ENCODE measurements at places on chromosomes 12 and 14.

DNA sequence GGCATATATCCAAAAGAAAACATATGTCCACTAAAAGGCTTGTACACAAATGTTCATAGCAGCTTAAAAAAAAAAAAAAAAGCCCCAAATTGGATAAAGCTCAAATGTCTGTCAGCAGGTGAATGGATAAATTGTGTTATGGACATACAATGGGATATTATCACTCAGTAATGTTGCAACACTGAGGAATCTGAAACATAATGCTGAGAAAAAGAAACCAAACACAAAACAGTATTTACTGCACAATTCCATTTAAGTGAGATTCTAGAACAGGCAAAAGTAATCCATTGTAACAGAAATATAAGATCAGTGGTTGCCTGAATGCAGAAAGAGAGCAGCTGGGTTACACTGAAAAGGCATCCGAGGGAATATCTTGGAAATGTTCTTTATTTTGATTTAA is 117.9 kb downstream of the SLC15A5 start:
- no peak for DNase-seq

- no peak for DNase-seq
Measured at GRCh38 chr12:9649532-9649940, 20.0 kb upstream of the CLEC2D start.

- no peak for DNase-seq
Measured at GRCh38 chr12:828726-829395, 76.5 kb downstream of the WNK1 start.

GRCh38 chr12:116336542-116337065 is 59.1 kb upstream of the MED13L start:
- no peak for DNase-seq

- DNase-seq = no peak
Measured at GRCh38 chr12:12447837-12448236, 91.0 kb downstream of the BORCS5 start.

GRCh38 chr12:131910302-131911027 is 16.0 kb downstream of the ULK1 start:
- no peak for DNase-seq

GRCh38 chr14:61043506-61043905 is 62.5 kb downstream of the SLC38A6 start:
- no peak for DNase-seq

GRCh38 chr14:32074887-32075572 is 2.1 kb upstream of the ARHGAP5 start:
- no peak for DNase-seq

GRCh38 chr12:54286042-54287030 is 5.8 kb downstream of the HNRNPA1 start:
- no peak for DNase-seq

GRCh38 chr12:100687686-100688085 is 106.9 kb upstream of the ANO4 start:
- DNase-seq = no peak

DNA sequence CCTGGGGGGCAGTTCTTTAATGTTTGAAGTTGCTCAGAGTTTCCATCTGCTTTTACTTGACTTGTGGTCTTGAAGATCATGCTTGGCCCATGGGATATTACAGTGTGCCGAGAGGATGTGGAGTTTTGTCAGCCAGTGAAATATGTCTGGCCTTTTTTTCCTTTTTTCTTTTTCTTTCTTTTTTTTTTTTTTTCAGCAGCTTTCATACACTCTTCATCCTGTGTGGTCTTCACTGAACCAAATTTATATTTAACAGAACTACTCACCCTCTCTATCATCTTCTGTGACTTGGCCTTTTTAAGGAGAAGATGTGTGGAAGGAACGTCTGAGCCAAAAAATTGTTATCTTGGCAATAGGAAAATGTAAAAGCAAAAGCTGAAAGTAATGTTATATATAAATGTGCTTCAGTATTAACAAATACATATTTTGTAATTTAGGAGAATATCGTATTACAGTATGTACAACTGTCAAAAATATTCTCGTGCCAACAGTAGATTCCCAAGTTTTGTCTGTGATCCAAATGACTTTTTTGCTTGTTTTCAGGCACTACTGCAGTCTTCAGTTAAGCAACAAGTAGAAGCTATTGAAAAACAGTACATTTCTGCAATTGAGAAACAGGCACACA is 200.6 kb downstream of the CCDC91 start:
- DNase-seq = no peak

GRCh38 chr12:52369211-52369610 is 1.9 kb upstream of the KRT85 start:
- no peak for DNase-seq

DNA sequence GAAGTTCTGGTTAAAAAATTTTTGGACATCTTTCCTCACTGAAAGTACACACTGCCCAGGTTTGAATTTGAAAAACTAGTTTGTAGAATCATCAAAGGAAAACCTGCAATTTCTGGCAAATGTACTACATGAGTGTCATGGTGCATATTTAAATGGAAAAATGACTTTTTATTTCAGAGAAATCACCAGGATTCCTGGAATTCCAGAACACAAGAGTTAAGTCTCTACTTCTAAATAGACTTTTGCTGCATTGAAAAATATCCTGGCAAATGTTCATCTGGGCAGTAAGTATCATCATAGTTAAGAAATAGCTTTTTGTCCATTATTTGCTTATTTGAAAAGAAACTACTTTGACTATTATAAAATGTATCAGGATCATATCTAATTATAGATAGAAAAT is 275.1 kb downstream of the PRKD1 start:
- DNase-seq = no peak

- no peak for DNase-seq
Measured at GRCh38 chr14:21026274-21026987, 1.6 kb upstream of the NDRG2 start.

DNA sequence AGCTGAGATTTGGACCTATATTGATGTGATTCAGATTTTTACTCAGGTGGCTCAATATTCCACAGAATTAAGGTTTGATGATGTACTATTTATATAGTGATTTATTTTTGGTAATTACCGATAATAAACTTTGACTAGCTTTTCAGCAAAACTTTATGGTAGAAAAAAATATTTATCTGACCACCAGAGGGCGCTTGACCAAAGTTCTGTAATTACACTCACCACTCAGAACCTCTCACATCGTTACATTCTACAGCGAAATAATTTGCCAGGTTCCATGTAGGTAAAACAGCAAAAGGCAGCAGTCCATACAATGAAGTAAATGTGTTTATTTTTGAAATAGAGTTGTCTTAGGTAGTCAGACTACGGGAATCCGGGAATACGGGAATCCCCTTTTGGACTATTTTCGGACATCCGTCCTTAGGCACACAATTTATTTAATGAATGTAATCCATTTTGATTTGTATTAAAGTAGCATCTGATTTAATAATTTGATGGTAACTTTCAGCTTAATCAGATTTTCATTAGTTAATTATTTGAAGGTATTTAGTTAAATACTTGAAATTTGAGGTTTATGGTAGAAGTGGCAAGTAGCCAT is 143.0 kb upstream of the DDHD1 start:
- peak; percentile 18 for DNase-seq

GRCh38 chr14:21036751-21037150 is 2.1 kb upstream of the RNASE13 start:
- DNase-seq = no peak

DNA sequence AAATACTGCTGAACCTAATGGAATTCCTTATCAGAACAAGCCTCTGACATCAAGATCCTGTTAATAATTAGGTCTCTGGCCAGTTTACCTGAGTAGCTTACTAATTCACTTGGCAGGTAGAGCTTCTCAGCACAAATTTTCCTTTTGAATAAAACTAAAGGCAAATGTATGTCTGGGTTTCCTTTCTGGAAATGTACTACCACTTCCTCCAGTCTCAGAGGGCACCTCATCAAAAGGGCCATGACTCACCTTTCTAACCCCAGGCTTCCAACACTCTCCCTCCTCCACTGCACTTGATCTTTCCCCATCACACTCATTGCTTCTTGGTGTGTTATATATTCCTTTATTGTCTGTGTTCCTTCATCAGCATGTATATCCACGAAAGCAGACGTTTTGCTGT is 90.5 kb downstream of the SLC2A13 start:
- no peak for DNase-seq

GRCh38 chr14:52111583-52111982 is 42.7 kb upstream of the NID2 start:
- DNase-seq = no peak

GRCh38 chr12:86264451-86265328 is 8.5 kb upstream of the MGAT4C start:
- DNase-seq = no peak

DNA sequence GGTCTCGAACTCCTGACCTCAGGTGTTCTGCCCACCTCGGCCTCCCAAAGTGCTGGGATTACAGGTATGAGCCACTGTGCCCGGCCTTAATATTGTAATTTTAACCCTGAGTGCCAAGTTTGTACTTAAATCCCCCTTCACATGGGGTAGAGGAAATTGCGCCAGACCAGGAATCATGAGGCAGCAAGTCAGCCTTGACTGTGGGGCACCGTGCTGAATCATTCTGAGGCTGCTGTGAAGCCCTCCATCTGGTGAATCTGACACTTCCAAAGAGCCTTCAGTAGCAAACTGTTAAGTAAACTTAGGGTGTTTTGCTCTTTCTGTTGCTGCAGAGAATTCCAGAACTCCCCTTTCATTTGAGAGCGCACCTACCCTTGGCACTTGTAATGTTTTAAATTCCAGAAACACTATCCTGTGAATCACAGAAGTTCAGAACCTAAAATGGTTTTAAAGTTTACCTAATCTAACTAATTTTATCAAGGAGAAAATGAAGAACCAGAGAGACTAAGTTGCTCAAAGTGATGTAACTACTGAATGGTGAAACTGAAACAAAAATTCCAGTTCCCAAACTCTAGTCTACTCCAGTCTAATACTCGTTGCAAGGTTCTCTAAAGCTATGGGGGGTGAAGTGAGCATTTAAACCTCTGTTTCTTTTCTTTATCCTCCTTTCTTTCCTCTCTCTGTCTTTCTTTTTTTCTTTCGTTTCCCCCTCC is 7.5 kb downstream of the HEBP1 start:
- no peak for DNase-seq
